ENCODE measurements at places on chromosomes 5 and 9.

- DNase-seq: no peak
Observed at GRCh38 chr5:78979909-78980308, 5.2 kb downstream of the ARSB start.

GRCh38 chr9:90827181-90827871 is 25.7 kb downstream of the SYK start:
- DNase-seq: no peak

DNA sequence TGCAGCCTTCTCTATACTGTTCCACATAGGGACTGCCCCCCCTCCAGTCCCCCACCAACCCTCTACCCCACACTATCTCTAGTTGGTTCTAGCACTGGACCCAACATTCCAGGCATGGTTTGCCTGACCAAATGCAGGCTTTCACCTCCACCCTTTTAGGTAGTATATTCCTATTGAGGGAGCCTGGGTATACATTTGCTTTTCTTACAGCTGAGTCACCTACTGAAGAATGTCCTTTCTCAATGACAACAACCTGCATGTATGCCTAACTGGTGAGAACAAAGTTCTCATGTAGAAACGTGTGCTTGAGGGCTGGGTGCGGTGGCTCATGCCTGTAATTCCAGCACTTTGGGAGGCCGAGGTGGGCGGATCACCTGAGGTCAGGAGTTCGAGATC is 8.2 kb downstream of the TNIP1 start:
- DNase-seq: no peak

DNA sequence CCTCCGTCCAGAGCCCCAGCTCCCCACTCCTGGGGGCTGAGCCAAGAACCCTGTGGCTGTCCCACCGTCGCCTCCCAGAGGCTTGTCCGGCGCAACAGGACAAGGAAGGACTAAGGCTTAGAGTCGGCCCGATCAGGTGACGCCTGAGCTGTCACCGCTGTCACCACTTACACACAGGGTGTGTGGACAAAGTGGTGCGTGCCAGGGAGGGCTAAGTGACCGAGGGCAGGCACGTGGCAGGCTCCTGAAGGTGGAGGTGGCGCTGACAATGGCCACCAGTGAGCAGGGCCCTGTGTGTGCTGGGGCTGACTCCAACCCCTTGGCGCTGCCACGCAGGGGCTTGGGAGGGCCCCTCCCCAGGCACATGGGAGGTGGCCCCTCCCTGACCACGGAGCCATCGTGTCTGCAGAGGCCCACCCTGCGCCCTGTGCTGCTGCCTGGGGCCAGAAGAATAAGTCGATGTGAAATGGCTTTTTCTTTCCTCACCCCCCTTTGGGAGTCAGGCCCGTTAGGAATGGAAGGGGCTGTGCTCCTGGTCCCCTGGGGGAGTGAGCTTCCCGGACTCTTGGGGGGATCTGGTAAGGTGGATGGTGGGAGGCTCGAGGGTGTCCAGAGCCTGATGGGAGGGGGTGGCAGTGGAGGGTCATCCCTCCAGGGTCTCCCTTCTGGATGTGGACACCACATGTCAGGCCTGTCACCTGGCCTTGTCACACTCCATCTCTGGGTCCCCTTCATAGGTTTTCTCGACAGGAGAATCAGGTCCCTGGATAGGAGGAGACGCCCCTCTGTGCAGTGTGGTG is 2.6 kb upstream of the GPSM1 start:
- DNase-seq: no peak

GRCh38 chr5:35214051-35214450 is 16.2 kb downstream of the PRLR start:
- DNase-seq: no peak

- DNase-seq: no peak
Observed at GRCh38 chr5:51156838-51157237, 226.4 kb upstream of the ISL1 start.

DNA sequence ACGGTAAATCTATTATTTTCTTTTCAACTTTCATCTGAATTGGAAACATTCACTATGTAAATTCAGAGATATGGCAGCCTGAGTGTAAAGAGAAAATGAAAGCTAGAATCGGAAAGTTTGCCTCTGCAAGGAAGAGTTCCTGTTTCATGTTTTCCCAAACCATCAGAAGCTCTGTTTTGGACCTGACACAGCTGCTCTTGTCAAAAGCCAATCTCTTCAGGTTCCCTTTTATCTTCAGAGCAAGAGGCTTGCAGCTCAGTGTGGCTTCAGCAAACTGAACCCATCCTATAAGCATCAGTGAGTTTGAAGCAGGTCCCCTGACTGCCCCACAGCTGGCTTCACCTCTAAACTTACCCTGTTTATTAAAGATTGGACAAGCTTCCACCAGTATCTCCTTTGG is 1099.7 kb downstream of the DTWD2 start:
- no peak for DNase-seq

GRCh38 chr5:133129950-133130349 is 78.1 kb downstream of the HSPA4 start:
- no peak for DNase-seq

GRCh38 chr5:94776167-94776566 is 157.7 kb downstream of the SLF1 start:
- no peak for DNase-seq

DNA sequence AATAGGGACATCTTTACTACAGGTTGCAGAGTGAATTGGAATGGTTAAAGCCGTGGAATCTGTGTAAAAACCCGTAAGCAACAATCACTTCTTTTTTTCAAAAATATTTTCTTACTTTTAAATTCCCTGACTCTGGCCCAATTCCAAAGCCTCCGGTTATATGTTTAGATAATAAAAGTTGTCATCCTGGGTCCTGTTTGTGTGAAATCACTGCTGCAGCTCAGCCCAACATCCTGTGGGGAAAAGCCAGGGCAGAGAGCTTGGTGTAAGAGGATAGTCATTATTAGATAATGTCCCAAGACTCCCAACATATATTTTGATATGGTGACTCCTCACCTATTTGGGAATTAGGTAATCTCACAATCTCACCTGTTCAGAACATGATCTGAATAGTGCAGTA is 586.0 kb upstream of the BRINP1 start:
- DNase-seq: no peak

DNA sequence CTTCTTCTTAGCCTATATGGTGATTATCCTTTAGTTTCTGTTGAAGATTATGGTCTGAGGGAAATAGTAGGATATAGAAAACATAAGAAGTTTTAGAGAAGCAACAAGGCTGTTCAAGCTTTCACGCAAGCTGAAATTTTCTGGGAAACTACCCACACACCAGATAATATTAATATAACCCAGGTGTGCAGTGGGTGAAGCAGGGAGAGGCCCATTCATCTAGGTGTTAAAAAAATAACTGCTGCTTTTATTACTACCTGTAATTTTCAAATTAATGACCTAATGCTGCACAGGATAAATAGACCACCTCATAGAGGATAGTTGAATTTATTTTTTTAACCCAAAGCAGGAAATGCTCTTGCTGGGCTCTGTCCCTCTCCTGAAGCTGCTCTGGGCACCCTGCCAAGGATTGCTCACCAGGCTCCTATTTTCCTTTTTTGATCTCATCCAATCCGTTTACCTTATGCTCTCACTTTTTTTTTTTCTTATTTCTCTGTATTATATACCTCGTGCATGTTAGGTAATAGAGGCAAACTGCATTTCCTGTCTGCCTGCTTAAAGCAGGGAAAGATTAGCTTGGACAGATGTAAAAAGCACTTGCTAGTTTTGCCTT is 124.3 kb upstream of the SLC12A2 start:
- DNase-seq: peak; percentile 90

DNA sequence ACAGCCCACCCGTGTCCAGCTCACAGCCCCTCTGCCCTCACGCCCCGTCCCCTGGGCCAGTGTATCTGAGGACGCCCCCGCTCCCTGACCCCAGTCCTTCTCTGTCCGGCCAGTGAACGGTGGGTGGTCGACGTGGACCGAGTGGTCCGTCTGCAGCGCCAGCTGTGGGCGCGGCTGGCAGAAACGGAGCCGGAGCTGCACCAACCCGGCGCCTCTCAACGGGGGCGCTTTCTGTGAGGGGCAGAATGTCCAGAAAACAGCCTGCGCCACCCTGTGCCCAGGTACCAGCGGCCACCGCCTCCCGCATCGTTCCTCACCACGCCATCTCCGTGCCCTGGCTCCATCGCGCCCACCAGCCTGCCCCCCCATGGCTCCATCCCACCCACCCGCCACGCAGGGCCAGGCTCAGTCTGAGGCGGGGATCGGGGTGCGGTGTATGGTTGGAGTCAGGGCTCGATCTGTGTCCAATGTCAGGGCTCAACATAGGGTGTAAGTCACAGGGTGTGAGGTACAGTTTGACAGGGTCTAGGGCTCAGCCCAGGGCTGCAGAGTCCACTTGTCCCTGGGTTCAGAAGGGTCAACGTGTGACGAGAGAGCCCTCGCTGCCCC is 29.5 kb downstream of the HK3 start:
- DNase-seq: no peak

- DNase-seq: no peak
Observed at GRCh38 chr9:78668148-78668832, 371.4 kb downstream of the PSAT1 start.

DNA sequence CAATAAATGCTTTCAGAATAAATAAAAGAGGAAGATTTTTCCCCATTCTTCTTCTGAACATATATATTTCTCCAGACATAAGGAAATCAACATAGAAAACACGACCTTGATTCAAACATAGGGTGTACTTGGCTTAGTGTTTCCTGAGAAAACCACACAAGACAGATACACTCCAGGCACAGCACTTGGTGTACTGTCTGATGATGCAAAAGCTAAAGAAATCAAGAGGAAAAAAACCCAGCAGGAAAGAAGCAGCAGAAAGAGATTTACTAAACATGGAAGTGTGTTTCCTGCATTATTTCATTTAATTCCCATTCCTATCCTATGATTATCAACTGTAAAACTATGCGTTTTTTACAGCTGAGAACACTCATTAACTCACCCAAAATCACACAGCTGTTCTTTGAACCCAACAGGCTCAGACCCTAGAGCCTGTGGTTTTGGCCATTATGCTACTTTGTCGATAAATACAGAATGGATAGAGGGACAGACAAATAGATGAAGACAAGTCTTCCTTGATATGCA is 46.1 kb downstream of the NIPAL4 start:
- no peak for DNase-seq

DNA sequence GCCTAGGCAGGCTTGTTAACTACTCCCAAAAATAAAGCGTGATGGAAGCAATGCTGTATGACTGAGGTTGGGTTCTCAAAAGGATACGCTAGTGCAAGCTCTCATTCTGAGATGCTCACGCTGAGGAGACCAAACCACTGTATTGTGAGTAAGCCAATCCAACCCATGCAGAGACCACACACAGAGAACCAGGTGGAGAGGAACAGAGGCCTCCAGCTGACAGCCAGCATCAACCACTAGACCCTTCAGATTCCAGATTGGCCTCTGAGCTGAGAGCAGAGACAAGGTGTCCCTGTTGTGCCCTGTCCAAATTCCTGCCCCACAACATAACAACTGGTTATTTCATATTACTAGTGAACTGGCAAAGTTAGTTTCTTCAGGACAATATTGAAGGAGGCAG is 4.5 kb downstream of the TSTD2 start:
- DNase-seq: no peak

- no peak for DNase-seq
Observed at GRCh38 chr9:109013679-109014607, 644 bp upstream of the CTNNAL1 start.

DNA sequence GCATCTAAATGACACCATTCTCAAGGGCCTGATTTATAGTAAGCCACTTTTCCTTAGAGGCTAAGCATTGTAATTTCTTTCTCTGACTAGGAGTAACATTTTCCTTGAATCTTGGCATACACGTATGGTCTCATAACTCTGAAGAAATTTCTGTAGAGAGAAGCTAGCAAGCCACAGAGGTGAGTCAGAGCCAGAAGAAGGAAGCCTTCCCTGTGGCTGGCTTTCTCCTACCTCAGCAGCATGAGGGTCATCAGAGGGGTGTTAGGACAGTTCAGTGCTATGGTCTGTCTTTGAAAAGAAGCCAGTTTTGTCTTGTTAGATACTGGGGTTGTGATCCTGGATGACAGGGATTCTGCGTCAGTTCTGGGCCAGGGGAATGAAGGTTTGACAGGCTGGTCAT is 3.2 kb downstream of the SNX30 start:
- DNase-seq: no peak

GRCh38 chr9:138010861-138011260 is 133.3 kb downstream of the CACNA1B start:
- DNase-seq: no peak

DNA sequence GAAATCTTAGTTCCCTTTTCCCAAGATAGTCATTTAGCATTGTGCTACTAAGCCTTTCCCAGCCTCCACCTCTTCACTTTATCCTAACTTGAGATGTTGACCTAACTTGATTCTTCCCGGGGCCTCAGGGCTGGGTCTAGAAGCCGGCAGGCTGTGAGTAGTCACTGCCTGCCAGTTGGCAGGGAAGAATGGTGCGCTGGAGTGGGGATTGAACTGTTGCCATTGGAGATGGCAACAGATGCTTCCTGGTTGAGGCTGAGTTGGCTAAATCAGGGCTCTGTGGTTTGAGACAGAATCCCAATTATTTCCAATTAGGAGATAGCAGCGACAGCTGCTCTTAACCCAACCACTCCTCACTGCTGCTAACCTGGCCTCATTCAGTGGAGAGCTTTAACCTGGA is 343.1 kb downstream of the BRINP1 start:
- no peak for DNase-seq

GRCh38 chr9:27308691-27309390 is 11.9 kb upstream of the EQTN start:
- no peak for DNase-seq

DNA sequence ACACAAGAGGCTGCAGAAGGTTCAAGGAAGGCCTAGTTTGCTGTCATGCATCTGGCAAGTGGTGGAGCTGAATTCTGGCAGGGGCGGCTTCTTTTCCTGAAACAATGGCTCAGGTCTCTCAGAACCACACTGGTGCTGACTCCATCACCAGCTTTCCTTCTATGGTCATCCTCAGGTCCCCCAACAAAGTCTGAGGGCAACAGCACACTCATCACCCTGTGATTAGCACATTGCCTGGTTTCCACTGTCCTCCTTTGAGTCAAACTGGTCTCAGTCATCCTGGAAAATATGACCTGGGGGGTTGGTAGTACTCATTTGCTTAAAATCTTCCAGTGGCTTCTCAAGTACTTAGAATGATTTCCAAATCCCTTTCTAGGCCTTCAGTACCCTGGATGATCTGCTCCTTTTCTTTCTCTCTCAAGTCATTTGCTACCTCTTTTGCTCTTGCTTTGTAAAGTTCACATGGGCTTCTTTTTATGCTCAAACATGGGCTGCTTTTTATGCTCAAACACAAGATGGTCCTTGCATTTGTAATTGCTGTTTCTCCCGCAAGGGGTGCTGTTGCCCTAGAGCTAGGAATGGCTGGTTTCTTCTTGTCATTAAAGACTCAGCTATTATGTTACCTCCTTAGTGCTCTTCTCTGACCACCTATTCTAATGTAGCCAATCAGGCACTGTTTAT is 144.9 kb downstream of the ALDH1A1 start:
- DNase-seq: no peak

All from COR-L47 (cell line).